ENCODE measurements at places on chromosomes 13 and 19.

- no peak for DNase-seq
These were observed 1.6 kb downstream of the ZNF579 start for GRCh38 chr19:55578761-55579747.

GRCh38 chr19:7672522-7672921 lies 3.7 kb downstream of the RETN start:
- no peak for DNase-seq

- DNase-seq, result no peak
These were observed 1037.9 kb downstream of the EFNB2 start for GRCh38 chr13:105497597-105497996.

DNA sequence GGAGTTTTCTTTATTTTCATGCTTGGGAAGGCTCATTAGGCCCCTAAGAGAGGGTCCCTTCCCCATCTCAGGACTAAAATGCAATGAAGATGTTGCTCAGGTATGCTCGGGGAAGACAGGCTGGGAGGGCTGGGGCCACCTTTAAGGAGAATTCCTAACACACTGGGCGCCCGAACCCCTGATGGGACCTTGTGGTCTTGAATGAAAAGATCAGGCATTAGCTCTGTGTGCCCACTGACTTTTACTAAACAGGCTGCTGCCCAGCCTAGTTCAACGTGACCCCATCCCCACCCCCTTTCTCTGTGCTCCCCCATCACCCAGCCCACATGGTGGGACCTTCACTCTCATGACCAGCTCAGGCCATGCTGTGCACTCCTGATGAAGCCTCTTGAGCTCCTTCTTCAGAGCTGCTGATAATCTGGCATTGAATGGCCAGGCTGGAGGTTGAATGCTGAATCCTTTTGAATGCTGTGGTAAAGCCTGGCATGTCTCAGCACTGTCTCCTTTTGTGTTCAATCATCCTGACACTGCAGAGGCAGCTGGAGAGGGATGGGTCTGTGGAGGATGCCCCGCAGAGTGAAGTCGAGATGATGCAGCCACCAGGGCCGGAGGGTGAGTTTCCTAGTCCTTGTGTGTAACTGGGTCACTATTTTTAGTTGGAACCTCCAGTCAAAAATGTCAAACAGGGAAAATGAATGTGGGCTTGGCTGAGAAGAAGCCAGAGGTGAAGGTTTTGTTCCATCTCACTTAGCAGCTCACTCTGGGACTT lies 209.1 kb downstream of the UQCRFS1 start:
- no peak for DNase-seq

DNA sequence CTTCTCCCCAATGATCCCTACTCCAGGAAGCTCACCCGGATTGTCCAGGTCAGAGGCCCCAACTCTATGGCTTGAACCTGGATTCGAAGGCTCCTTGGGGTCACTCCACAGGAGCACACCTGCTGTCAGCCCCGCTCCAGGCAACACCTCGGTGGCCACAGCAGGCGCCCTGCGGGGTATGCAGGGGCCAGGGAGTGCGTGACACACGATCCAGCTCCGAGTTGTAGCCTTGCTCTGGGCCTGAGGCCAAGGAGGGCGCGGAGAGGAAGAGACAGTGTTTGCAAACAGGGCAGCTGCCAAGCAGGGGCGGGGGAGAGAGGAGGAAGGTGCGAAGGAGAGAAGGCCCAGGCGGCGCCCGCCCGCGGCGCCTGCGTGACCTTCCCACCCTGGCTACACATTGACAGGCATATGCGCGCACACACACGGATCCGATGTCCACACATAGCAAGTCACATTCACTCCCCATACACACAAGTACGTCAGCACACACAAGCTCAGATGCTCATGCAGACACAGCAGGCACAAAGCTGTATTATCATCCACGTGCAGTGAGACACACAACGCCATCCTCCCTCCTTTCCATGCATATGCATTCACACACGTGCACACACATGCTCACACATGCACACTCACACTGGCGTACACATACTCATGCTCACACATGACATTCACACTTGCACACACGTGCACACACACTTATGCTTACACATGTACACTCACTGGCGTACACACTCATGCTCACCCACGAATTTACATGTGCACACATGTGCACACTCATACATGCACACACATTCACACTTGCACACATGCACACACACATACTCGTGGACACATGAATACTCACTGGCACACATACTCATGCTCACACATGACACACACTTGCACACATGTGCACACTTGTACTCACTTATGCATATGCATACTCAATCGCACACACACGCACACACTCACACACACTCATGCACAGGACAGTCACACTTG lies 10.4 kb downstream of the SBK2 start:
- no peak for DNase-seq

- DNase-seq, result no peak
These were observed 200.2 kb downstream of the COL4A1 start for GRCh38 chr13:110106726-110107125.

DNA sequence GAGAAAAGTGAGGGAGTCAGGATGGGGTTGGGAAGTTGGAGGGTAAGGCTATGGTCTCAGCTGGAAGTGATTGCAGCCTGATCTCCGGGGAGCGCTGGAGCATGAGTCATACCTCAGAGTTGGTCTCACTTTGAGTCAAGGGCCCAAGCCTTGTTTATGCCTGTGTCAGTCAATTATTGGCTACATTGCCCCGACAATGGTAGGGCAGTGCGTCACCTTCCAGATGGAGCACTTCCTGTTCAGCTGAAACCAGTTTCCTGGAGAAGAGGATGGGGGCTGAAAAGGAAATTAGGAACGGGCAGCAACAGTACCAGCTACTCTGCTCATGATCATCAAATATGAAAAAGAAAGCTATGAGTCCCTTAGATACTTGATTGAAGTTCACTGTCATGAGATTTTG lies 60.4 kb downstream of the ADGRE1 start:
- DNase-seq, result no peak

DNA sequence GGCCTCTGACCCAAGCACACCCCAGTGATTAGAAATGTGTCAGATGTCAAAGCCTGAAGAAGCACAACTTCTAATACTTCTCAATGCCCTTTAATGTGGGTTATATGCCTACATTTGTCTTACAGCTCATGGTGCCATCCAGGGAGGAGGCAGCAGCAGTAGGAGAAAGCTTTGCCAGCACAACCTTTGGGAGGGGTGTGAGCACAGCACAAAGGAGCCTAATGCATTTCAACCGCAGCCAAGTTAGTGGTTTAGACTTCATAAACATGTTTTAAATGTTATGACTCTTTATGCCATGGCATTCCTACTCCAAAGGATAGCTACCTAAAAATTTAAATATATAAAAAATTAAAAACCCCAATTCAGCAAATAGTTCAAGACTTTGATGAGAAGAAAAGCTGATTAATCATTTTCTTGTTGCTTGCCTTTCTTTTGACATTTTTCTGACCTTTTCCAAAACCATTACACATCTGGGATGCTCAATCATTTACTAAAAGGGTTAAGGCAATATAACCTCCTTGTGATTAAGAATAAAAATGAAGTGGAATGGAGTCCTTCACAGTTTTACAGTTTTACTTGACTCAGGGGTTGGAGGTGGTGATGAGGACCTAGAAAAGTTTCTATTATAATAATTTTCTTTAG lies 142.7 kb downstream of the DLEU7 start:
- DNase-seq, result no peak

- no peak for DNase-seq
These were observed 72.8 kb downstream of the DPF1 start for GRCh38 chr19:38151242-38151641.

DNA sequence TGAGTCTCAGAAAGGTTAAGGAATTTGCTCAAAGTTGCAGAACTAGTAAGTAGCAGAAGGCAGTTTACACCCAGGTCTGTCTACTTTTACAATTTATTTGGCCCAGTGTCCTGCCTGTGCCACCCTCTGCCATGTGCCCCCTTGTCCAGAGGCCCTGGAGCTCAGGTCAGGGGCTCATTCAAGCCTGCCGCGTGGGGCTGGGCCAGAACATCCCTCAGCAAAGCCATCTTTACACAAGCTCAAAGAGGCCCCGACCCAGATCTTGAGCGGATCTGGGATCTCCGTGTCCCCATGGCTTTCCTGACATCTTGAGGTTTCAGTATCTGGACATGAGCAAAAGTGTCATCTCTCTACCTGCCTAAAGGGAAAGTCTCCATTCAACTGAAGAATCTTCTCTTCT lies 76.4 kb upstream of the VSTM2B start:
- no peak for DNase-seq

DNA sequence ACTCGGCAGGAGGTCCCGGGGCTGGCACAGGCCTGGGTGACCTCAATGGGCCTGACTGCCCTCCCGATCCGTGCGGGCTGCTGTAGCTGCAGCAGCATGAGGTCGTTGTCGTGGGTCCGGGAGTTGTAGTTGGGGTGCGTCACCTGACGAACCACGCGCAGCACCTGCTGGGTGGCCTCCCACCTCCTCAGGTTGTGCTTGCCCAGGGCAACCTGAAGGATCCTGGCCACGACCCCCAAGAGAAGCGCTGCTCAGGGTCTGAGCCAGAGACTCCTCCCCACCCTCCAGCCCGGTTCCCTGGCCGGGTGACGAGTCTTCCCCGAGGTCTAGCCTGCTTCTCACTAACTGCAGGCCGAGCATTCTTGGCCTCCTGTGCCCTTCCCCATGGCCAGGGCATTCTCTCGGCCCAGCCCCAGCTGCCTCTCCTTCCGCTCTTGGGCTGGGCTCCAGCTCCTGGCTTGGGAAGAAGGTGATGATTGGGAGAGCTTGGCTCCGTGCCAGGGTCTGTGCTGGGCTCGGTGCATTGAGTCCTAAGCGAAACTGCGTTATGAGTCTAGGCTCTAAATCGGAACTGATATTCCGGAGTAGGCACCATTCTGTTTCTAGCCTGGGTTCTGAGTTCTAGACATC lies 3.1 kb downstream of the KLK14 start:
- no peak for DNase-seq

- DNase-seq, result no peak
These were observed 4.2 kb downstream of the LYL1 start for GRCh38 chr19:13098277-13099072.

GRCh38 chr13:101490406-101491015 lies 38.0 kb downstream of the ITGBL1 start:
- DNase-seq, result no peak

DNA sequence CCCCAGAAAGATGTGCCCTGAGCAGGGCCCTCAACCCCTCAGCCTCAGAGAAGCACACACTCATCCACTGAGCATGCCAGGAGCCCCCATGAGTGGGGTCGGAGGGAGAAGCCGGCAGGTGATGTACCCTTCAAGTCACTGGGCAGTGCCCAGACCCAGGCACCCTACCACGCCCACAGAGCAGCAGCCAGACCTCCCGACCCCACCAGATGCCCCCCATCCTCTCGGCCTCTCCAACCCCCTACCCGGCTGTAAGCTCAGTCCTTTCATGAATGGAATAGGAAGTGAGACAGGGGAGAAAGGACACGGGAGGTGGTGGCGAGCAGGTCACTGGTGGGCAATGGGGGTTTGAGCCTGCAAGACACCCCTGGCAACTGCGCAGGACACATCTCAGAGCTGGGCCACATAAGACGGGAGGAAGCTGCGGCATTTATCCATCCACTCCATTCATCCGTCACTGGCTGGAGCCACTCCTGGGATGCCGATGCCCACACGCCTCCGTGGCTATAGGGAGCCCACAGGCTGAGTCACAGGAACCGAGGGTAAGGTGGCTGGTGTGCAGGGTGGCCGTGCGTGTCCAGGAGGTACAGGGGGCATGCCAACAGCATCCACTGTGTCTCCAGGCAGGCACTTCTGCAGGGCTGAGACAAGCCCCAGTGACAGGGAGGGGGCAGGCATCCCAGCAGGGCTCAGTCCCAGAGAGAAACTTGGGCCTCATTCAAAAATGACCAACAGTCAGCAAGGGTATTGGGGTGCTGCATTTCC lies 23.8 kb upstream of the VSTM2B start:
- no peak for DNase-seq

GRCh38 chr19:7170983-7171382 lies 101.5 kb downstream of the ZNF557 start:
- no peak for DNase-seq

- DNase-seq, result no peak
These were observed 1146.3 kb upstream of the MIR17HG start for GRCh38 chr13:90201202-90201601.

GRCh38 chr19:16232568-16232967 lies 34.9 kb downstream of the AP1M1 start:
- DNase-seq, result no peak

DNA sequence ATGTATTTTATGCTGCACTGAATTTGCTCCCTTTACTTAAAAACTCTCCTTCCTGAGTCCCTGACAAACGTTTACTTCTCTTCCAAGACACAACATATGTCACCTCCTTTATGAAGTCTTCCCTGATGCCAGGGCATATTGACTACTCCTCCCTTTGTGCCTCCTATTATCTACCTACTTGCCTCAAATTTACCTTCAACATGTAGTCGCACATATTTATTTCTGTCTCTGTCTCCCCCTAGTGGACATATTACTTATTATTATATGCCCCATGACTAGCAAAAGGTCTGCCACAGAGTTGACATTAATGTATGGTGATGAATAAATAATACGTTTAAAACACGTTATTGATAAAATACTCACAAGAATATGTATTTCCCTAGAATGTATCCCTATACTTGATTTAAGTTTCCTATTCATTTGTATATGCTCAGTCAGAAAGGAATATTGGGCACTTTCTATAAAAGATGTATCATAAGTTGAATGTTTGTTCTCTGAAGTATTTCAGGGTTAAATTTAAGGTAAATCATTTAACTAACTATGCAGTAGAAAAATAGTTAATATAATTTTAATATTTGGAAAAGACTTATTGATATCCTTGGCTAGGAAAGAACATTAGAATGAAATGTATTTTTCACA lies 250.3 kb upstream of the ATXN8OS start:
- no peak for DNase-seq

GRCh38 chr19:32702010-32702409 lies 10.4 kb downstream of the NUDT19 start:
- no peak for DNase-seq

DNA sequence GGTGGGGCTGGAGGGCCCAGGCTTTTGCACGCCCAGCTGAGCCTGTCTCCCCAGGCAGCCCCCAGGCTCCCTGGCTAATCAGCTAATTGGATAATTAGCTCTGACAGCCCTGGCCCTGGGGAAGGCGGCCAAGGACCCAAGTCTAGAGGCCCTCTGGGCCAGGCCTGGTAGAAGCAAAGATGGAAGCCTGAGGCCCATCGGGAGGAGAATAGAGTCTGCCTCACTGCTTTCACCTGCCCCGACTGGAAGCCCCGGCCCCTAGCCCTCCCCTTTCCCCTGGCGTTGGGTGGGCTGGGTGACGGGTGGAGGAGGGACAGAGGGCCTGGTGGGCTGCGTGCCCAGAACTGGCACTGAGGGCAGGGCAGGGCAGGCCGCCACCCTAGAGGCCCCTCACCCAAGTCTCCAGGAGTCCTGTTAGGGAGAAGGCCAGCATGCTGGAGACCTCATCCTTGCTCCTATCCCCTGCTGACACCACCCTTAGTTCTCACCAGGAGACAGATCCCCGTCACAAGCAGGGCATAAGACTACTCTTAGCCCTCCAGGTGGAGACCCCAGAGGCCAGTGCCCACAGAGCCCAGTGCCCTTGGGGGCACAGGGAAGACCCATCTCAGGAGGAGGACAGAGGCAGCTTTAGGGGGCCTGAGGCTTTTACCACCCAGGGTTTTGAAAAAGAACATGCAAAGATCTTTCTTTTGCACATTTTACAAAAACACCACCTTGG lies 12.0 kb downstream of the LYL1 start:
- DNase-seq, result no peak

GRCh38 chr13:23549724-23550123 lies 20.5 kb upstream of the TNFRSF19 start:
- no peak for DNase-seq
